ENCODE measurements at places on chromosomes 11 and 22.

GRCh38 chr11:14223636-14224288, 135.2 kb downstream of the RRAS2 start:
- DNase-seq, result no peak

DNA sequence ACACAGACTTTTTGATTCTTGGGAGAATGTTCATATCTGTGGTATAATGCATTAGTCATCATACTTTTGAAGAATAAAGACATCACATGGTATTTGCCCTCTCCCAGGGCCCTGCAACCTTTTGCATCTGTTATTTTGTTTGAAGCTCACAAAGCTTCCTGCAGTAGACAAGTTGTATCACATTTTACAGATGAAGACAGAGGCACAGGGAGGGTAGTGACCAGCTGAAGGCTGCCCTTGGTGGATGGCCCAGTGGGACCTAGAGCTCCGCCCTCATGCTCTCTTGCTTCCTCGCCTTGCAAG, 66.4 kb downstream of the UBASH3B start:
- DNase-seq, result peak; percentile 91

- peak; percentile 67 for DNase-seq
These were observed 29.9 kb upstream of the ACER3 start for GRCh38 chr11:76830639-76831327.

DNA sequence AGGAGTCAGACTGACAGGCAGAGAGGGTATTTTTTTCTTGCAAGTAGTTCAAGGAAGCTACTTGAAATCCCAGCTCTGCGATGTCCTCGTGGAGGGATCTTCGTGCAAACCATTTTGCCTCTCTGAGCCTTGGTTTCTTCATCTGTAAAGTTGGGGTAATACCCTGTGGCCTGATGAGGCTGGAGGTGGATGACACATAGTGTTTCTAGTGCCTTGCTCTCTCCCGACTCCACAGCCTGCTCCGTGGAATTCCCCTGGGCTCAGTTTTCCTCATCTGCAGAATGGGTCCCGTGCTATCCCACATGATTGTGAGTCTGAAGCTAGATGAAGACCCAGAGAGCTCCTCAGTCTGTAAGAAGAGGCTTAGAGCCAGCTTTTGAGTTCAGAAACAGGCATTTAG, 32.7 kb downstream of the DAGLA start:
- DNase-seq, result no peak

GRCh38 chr22:34879001-34879400, 187.0 kb upstream of the ISX start:
- DNase-seq, result no peak

GRCh38 chr22:28808716-28809355, 8.5 kb upstream of the XBP1 start:
- DNase-seq, result no peak

- no peak for DNase-seq
These were observed 724 bp downstream of the ARFIP2 start for GRCh38 chr11:6480299-6480914.

- no peak for DNase-seq
These were observed 615.2 kb downstream of the BRD1 start for GRCh38 chr22:49212466-49212865.

DNA sequence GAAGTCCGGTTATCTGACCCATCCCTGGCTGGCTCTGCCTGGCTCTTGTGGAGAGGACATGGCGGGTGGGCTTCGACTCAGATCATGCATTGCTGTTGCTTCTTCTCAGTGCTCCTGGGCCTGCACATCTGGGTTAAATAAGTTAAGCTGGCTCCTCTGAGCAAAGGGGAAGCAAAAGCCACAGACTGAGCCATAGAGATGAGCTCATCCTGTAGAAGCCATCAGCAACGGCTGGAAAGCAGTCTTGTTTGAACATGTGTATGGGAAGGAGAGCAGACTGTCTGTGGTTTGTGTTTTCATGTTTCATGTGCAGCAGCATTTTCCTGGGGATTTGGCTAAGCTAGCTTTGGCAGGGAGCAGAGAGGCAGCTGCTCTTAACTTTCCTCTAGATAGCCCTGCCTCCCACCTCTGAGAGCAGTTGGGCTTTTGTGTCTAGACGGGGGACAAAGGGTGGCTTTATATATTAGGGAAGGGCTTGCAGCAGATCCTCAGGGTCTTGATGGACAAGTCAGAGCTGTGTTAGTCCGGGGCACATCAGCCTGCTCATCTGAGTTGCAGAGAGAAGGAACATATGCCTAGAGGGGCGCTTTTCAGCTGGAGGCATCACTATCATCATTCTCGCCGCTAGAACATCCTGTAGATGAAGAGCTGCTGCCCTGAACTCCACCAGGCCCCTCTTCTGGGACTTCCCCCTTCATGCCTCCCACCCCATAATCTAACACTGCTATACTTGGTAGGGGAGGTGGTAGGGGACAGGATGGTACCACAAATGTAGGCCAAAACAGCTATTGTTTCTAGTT, 14.9 kb downstream of the DCPS start:
- DNase-seq, result peak; percentile 78

DNA sequence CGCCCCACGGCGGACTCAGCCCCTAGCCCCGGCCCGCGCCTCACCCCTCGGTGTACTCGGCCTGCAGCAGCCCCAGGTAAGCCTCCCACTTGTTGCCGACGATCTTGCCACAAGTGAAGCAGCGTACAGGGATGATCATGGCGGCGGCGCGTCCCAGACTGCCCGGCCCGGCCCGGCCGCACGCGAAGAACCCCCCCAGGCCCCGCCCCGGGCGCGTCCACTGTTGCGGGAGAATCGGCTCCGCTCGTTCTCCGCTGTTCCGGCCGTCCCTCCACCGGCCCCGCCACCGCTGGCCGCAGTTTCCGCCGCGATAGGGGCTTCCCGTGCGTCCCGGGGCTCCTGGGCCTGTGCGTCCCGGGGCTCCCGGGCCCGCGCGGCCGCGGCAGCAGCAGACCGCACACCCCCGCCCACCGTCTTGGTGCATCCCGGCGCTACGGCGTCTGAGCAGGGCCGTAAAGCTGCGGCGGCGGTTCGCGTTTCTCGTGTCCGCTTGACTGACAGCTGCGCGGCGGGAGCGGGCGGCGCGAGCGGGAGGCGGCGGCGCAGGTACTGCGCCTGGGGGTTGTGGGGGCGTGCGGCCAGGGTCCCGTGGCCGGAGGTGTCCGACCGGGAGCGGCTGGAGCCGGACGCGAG, at the start of the genes POLR2L and TSPAN4:
Gene POLR2L (minus strand): TSS at position 160 of the 633 bp plus-strand sequence. CDS start 21 bp downstream, at position 139.
Gene TSPAN4 (plus strand): TSS at position 483 of the 633 bp plus-strand sequence. CDS start 7,453 bp downstream, outside the sequence.
- peak; percentile 94 for DNase-seq

GRCh38 chr11:19953909-19954308, 206.4 kb downstream of the DBX1 start:
- DNase-seq, result peak; percentile 79

GRCh38 chr11:77372726-77373125, 71.2 kb upstream of the GDPD4 start:
- no peak for DNase-seq

DNA sequence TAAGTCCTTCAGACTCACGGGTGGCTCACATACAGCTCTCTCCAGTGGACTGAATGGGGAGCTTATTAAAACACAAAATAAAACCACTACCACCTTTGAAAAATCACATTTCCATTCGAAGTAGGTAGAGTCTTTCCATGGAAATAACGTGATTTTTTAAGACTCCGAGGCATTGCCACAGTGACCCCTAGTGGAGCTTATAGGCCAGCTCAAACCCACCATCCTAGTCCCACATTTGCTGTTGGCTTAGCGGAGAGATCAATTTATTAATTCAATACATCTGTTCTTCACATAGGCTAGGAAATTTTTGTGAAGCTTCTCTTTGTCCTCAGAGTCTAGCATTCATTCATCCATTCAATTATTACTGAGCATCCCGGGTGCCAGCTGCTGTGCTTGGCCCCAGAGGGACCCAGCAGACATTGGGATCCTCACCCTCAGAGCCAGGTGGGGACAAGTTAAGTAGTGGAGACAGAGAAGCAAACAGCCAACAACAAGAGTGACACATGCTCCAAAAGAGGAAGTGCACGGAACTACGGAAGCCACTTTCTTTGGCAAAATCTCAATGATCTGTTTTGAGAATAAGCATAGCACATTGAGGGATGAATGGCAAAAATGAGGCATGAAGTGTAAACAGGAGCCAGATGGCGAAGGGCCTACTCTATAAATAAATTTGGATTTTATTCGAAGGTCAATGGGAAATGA, 10.2 kb upstream of the P4HA3 start:
- peak; percentile 74 for DNase-seq

DNA sequence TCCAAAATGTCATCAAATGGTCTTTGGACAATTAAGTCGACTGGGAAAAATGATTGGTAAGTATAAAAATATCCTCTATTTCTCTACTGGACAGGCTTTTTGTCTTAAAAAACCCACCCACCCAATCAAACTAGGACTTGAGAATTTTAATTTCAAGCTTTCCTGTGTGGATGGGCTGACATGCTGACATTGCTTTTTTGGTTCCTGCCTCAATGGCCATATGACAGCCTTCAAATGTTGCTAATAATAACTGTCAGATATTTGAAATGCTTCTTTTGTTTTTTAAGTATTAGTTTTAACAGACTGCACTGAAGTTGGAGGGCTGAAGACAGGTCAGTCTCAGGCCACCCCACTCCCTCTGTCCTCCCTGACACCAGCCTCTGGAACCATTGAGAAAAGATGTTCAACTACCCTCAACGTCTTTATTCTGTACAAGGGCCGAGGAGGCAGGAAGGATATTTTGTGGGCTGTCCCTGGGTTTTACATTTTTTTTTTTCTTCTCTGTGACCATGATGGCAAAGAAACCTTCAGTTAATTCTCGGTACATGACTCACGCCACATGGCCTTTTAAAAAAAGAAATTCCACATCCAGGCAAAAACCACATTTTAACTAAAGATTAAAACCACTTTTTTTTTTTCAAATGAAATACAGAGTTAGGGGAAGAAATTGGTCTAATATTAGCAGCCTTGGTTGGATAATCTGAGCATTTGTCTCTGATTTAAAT, 130.4 kb downstream of the SLC1A2 start:
- peak; percentile 80 for DNase-seq

DNA sequence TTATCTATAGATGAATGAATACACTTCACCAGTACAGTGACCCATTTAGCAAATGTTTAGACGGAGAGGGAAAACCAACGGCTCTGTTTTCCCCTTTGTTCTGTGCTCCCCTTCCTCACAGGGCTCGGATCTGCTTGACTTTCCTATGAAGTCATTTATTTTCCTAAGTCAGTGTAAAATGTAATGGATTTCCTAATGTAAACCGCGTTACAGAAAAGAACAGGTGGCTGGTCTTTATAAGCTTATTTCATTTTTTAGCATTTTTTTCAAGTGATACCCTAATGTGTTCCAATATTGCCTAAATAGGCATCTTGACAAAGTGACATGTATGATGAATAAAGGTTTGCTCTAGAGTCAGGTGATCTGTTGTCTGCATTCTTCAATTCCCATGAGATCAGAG, 207.5 kb downstream of the PGR start:
- DNase-seq, result no peak

- no peak for DNase-seq
These were observed 47.1 kb downstream of the ADAMTS8 start for GRCh38 chr11:130381317-130381716.

DNA sequence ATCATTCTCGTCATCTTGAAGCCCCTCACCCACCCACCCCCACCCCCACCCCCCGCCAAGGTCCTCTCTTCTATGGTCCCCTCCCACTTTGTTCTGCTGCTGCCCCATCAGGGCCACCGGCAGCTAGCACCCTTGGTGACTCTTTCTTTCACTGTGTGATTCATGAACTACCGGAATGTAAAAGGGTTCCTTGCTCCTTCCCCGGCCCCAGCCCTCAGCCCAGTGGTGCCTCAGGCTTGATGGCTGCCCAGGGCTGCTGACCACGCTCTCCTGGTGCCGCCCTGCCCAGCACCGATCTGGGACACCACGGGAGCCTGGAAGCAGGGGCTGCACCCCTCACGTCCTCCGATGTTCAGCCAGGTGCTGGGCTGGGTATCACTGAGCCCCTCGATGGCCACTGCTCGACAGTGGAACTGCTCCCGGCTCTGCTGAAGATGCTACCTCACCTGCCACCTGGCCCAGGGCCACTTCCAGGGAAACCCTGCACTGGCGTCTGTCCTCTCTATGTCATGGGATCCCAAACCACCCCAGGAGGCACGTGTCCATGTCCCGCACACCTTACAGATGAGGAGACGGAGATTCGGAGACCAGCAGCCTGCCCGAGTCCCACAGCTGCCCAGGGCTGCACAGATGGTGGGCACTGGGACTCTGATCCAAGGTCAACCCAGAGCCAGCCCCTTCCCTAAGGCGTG, 39.7 kb downstream of the IGLL5 start:
- no peak for DNase-seq

- DNase-seq, result no peak
These were observed 13.1 kb downstream of the CHID1 start for GRCh38 chr11:897253-898142.

DNA sequence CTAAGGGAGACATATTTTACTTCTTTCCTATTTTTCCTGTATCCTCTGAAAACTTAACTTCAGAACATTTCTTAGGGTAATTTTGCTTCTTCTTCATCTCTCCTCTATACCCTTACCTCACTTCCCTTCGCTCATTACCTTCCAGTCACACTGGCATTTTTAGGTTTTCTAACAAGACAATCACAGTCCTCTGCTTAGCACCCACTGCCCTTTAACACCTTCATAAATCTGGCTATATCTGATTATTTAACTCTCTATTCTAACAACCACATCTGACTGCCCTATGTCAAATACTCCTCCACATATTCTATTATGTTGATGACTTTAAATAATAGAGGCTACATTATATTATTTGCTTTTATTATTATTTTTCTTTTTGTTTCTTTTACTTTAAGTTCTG, 1058.0 kb upstream of the CNTN5 start:
- no peak for DNase-seq

- DNase-seq, result peak; percentile 94
These were observed 18.8 kb downstream of the CSNK1E start for GRCh38 chr22:38298312-38299005.

DNA sequence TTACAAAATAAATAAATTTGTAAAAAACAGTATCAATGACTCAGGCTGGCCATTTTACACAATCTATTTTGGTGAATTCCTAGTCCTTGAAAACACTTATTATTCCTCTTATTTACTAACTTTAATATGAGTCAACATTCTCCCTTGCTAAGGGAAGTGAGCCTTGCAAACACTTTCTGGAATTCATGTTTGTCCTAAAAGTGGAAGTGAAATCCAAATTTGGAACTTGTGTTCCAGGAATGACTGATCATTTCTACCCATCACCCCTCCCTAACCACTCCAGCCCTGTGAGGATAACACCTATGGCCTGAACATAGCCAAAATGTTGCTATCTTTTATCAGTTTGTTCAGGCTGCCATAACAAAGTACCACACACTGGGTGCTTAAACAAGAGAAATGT, 83.1 kb downstream of the OR5AK2 start:
- peak; percentile 76 for DNase-seq

DNA sequence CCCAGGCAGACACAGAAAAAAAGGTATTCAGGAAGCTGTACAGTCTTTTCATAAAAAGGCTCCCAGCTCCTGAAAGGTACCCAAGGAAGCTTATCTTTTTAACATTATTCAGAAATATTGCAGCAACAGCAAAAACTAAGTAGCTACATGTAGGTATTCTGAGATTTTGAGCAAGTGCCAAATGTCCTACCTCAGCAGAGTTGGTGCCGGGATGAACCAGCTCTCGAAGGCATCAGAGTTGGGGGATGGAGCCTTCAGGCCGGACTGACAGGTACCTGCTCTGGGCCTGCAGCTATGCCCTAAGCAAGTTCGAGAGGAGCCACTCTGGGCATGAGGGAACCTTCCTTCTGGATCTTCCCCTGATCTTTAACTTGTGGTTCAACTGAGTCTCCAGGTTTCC, 77.1 kb upstream of the TTC12 start:
- DNase-seq, result no peak

- no peak for DNase-seq
These were observed 2.9 kb upstream of the KIRREL3 start for GRCh38 chr11:127003260-127003981.

GRCh38 chr11:105923807-105924206, 98.2 kb downstream of the MSANTD4 start:
- peak; percentile 71 for DNase-seq
